ENCODE measurements at places on chromosomes 16 and 17.

GRCh38 chr16:58435779-58436178 is 43.5 kb downstream of the GINS3 start:
- DNase-seq = no peak

DNA sequence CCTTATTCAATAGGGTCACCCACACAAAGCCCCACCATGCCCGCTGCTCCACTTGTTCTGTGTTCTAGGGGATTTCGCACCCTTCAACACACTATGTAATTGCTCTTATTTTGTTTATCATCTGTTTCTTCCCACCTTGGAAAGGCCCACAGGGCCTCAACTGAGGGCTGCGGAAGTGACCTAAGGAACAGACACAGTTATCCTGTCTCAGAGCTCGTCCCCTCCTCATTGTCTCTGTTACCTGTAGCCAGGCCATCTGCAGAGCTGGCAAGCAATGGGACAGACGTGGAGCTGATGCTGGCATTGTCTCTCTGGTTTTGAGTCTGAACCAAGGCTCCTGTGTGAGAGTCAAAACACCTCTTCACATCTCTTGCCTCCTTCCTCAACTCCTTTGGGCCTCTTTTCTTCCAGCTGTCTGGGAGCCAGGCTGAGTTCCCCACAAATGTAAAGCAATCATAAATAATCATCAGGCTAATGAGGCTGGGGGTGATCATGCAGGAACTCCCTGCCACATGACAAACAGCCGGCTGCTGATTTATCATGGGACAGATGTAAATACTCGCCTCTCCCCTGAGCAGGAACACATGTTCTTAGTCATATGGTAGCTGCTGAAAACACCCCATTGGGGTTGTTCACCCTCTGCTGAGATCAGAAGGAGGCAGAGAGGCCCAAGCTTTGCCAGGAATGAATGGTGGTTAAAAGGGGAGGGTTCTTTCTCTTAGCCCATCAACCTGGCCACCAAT is 71.9 kb downstream of the AXIN2 start:
- DNase-seq = no peak

GRCh38 chr17:35313875-35314409 is 59.5 kb downstream of the SLFN11 start:
- DNase-seq = no peak

DNA sequence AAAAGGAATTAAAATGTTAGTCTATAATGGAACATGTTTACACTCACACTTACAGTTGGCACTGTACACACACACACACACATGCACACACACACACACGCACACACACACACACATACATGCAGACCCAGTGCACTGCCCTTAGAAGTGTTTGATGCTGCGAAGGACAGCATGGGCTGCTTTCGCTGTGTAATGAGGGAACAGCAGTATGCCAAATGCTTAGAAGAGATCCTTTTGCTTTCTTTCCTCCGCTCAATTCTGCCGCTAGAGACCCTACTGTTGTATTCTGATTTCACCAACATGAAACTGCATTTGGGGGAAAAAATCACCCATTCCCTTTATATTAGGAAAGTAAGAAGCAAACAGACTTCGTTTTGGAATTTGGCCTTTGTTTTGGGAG is 217.9 kb downstream of the ENGASE start:
- no peak for DNase-seq

DNA sequence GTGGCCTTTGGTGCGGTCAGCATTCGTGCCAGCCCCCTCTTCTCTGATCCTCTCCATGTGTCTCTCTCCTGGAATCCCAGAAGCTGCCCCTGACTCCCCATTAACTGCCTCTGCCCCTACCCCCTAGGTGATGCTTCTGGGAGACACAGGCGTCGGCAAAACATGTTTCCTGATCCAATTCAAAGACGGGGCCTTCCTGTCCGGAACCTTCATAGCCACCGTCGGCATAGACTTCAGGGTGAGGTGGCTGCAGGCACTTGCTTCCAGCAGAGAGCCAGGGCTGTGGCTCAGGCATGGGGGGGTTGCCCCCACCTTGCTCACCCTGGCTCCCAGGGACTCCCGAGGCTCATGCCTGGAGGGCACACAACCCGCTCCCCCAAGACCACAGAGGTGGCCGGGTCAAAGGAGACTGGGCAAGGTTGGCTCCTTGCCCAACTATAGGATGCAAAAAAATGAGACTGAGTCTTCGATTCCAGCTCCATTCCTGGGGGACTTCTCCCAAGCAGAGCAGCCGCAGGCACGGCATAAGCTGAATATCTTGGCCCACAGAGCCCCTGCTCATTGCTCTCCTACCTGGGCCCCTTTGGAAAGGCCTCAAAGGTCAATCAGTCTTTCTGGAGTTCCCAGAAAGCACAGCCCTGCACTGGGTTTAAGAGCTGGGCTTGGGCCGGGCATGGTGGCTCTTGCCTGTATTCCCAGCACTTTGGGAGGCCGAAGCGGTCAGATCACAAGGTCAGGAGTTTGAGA is 3.8 kb downstream of the RAB37 start:
- DNase-seq = no peak

DNA sequence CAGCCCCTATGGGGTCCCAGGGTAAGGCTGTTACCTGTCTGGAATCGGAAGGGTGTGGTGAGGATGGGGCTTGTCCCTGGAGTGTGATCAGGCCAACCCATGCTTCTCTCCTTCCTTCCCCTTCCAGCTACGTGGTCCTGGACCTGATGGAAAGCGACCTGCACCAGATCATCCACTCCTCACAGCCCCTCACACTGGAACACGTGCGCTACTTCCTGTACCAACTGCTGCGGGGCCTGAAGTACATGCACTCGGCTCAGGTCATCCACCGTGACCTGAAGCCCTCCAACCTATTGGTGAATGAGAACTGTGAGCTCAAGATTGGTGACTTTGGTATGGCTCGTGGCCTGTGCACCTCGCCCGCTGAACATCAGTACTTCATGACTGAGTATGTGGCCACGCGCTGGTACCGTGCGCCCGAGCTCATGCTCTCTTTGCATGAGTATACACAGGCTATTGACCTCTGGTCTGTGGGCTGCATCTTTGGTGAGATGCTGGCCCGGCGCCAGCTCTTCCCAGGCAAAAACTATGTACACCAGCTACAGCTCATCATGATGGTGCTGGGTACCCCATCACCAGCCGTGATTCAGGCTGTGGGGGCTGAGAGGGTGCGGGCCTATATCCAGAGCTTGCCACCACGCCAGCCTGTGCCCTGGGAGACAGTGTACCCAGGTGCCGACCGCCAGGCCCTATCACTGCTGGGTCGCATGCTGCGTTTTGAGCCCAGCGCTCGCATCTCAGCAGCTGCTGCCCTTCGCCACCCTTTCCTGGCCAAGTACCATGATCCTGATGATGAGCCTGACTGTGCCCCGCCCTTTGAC is 2.4 kb downstream of the MAPK7 start:
- DNase-seq = no peak

DNA sequence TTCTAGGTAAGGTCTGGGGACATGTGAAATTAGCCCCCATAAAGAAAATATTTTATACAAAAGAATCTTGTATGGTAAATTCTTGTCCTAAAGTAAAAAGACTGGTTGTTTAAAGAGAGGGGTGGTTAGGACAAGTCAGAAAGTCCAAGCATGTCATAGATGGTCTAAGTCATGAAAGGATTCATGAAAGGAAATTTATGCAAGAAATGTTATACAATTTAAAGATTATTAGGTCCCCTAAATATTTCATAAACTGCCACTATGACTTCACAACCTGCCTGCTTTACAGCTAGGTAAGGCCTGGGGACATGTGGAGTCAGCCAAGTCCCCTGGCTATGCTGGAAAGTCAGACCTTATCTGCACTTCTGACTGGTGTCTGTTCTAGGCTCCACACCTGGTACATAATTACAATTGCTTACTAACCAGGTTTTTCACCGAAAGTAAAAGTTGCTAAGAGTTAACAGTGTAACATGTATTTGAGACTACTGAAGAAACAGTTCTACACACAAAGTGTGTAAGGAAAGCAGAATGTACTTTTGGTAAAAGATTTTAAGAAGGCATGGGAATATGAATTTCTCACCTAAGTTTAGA is 17.0 kb downstream of the N4BP1 start:
- DNase-seq = peak; percentile 25

DNA sequence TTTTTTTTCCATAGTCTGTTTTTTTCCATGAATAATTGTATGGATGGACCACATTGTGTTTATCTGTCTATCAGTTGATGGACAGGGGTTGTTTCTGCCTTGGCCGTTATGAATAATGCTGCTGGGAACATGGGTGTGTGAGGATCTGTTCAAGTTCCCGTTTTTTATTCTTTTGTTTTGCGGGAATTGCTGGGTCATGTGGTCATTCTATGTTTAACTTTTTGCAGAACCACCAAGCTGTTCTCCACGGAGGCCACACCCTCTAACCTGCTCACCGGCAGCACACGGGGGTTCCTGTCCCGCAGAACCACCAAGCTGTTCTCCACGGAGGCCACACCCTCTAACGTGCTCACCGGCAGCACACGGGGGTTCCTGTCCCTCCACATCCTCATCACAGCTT is 5.9 kb upstream of the MSLN start:
- no peak for DNase-seq

GRCh38 chr16:79212114-79212791 is 388.3 kb downstream of the MAF start:
- DNase-seq = no peak

DNA sequence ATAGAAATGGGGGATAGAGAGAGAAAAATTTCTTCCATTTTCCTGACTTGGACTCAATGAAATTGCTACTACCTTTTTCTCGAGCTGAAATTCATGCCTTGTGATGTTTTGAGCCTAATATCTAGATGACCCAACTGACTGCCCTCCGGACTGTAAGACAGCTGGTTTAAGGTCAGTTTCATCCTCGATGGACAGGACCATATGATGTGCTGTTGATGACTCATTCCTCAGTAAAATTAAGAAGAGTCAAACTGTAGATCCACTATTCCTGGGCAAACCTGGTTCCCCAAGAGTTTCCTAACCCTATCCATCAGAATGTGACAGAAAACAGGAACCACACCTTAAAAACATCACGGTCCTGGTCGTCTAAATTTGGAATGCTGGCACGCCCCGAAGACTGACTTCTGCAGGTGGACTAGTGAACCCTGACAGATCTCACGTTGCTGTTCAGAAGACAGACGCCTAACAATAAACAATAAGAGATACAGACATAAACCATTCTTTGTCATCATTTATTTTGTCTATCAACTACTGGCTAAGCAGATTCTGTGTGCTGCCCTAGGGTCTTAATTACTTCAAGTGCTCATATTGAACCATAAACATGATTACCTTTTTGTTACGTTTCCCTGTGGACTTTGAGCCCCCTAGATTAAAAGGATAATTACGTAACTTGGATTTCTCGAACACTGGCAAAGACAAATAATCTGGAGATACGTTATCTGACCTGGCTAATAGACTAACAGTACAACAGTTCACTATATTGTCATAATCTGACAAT is 45.1 kb upstream of the NOS2 start:
- no peak for DNase-seq

DNA sequence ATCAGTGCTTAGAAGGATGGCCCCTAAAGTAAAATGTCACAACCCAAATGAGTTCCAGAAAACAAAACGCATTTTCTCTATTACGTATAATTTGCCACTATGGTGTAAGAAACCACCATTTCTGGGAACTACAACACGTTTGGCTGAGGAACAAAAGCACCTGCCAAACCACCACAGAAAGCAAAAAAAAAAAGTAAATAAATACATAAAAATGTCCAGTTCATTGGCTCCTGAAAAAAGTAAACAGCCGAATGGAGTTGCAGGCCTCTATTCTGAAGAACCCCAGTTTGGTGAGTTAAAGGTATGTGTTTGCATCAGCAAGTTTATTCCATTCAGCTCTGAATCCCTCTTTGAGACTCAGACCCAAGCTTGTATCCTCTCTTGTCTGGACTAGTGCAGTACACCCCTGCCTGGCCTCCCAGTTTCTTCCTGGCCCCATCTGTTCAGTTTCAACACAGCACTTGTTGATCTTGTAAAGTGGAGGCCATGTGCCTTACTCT is 36.9 kb downstream of the ERN1 start:
- DNase-seq = no peak

Measured in ACHN (cell line).